Epithelial cell of proximal tubule (primary cell): ENCODE measurements at places on chromosomes 11 and 22. TPM values are rescaled to one million over a fixed set of nuclear protein-coding genes. Genes with fewer than 3 reads are reported as not detected.

GRCh38 chr11:16891165-16891564 lies 123.0 kb downstream of the PLEKHA7 start:
- no peak for DNase-seq

GRCh38 chr11:62676698-62677097 lies 2.2 kb downstream of the UBXN1 start:
- DNase-seq: no peak

DNA sequence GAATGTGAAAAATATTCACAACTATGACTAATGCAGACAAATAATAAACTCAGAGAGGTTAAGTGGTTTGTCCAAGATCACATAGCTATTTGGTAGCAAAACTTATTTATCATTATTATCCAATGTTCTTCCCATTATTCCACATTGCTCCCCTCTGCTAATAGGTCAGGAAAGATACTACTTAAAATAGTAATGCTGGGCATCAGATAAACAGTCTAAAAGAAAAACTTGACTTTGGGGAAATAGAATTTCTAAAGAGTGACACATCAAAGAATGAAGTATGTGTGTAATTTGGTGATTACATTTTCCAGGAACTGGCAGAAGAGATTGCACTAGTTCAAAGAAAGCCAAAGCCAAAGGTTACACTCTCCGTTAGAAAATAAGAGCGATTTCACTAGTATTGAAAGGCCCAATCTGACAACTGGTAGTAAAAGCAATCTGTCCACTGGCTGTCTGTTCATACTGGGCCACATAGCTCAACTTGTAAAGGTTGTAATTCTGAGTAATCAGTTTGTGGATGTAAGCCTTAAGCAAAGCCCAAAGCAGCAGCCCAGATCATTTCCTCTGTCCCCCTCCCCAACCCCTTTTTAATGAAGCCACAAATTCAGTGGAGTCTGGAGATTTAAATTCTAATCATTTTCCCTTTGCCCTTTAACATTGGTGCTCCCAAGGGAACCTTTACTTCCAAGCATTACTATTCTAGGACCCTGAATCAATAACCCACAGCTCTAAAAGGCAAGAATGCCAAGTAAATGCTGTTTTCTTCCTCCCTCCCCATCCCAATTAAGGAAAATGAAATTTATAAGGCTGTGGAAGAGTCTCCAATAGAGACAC lies 283.5 kb downstream of the TTC28 start:
- peak; percentile 20 for DNase-seq

- DNase-seq: no peak
Observed at GRCh38 chr11:2750682-2751522, 51.1 kb upstream of the KCNQ1OT1 start.

DNA sequence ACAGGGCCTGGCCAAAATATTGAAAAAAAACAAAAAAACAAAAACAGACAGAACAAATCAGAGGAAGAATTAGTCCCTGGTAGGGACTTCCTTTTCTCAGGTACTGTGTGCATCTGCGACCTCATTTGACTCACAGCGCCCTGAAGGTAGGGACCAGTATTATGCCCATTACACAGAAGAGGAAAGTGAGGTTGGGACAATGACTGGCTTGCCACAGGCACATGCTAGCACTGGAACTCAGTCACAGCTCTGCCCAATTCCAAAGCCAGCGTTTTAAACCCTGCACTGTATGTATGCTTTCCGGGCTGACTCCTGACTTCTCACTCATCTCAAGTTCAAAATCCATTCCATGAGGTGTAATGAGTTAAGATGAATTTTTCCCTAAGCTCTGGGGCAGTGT lies 3.3 kb downstream of the SEC14L4 start:
- no peak for DNase-seq

DNA sequence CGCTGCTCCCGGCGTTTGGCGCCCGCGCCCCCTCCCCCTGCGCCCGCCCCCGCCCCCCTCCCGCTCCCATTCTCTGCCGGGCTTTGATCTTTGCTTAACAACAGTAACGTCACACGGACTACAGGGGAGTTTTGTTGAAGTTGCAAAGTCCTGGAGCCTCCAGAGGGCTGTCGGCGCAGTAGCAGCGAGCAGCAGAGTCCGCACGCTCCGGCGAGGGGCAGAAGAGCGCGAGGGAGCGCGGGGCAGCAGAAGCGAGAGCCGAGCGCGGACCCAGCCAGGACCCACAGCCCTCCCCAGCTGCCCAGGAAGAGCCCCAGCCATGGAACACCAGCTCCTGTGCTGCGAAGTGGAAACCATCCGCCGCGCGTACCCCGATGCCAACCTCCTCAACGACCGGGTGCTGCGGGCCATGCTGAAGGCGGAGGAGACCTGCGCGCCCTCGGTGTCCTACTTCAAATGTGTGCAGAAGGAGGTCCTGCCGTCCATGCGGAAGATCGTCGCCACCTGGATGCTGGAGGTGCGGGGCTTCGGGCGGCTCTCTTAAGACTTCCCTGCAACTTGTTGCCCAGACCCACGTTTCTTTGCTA lies at the start of gene CCND1:
CCND1 (plus strand) TSS at position 162 of the 587 bp plus-strand sequence; CDS start at position 320, 158 bp downstream.
- peak; percentile 59 for DNase-seq

- DNase-seq: no peak
Observed at GRCh38 chr11:122721964-122722266, 66.4 kb downstream of the UBASH3B start.

GRCh38 chr11:17798253-17798652 lies 63.7 kb downstream of the KCNC1 start:
- DNase-seq: no peak

- no peak for DNase-seq
Observed at GRCh38 chr11:44609783-44610155, 44.3 kb downstream of the CD82 start.

GRCh38 chr22:44249376-44250147 lies 63.2 kb downstream of the SHISAL1 start:
- no peak for DNase-seq

GRCh38 chr11:69190796-69191536 lies 35.2 kb downstream of the SMIM38 start:
- DNase-seq: no peak

DNA sequence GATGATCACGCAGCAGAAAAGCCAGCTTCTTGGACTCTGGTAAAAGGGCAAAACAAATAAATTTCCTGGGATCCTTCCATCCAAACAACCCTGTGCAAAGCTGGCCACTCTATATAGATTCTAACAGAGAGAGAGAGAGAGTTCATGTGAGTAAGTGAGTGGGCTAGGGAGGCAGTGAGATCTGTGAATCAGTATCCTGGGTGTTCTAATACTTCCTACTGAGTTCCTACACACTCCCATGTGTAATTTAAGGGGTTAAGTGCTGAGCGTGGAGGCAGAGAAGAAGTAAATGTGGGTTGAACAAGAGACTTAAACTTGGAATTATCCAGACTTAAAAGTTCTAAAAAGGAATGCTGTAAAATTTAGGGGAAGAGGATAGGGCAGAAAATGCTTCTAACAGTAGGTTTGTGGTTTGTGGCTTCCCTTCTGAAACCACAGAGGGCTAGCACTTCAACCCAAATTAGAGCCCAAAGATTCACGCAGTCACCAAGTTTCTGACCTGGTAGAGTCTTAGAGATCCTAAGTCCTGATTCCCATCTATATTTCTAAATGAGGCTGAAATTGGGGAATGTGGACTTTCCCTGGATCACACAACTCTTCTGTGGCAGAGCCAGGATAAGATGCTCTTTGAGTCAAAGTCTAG lies 413.9 kb downstream of the TENM4 start:
- no peak for DNase-seq

GRCh38 chr22:43114958-43115357 lies 4.4 kb downstream of the BIK start:
- no peak for DNase-seq

GRCh38 chr11:95514416-95515110 lies 275.0 kb downstream of the FAM76B start:
- DNase-seq: no peak

DNA sequence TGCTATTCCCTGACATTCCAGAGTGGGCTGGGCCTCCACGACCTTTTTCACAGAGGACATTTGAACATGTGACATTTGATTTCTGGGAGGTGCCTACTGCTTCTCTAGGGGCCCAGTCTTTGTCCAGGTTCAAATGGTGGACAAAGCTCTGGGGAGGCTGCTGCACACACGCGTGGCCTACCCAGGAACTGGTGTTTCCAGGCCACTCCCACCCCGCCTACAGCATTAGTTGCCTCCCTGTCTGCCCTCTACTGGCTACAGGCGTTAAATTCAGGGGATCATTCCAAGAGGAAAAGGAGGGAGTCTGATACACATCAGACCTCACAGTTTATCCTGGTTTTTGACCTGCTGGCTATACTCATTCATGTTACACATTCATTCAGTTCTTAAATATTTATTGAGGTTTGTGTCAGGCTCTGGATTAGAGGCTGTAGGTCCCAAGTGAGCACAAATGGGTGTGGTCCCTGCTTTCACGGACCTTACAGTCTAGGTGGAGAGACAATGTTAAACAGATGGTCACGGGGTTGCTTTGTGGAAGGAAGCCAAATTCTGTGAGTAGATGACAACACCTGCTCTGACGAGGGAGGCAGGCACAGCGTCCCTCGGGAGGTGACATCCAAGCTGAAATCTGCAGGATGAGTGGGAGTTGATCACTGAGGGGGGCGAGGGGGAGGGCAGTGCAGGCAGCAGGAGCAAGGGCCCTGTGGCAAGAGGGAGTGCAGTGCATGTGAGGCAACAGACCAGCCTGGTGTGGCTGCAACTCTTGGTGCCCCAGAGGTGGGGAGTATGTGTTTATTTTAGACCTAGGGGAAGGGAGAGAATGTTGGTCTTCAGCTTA lies 11.8 kb downstream of the TUB start:
- DNase-seq: no peak

EHF gene
- total RNA-seq: 17.1 and 22.7 TPM in 2 replicates

PHOX2A gene
- total RNA-seq: not detected in 2 replicates

DEFB131B gene
- not detected in 2 replicates for total RNA-seq

CHCHD10 gene
- total RNA-seq: 5.7 and 37.1 TPM in 2 replicates

ACER3 gene
- 10.6 and 11.4 TPM in 2 replicates for total RNA-seq

KRTAP5-2 gene
- not detected in 2 replicates for total RNA-seq

TSKU gene
- total RNA-seq: 18.3 and 23.4 TPM in 2 replicates

B4GALNT4 gene
- 13.9 and 24.4 TPM in 2 replicates for total RNA-seq

NFAM1 gene
- total RNA-seq: not detected in 2 replicates

TSSK2 gene
- not detected in 2 replicates for total RNA-seq

CLDN5 gene
- total RNA-seq: 0.29 and 1.2 TPM in 2 replicates

KCNQ1 gene
- total RNA-seq: 0.46 and 1.4 TPM in 2 replicates
